ENCODE measurements at places on chromosomes 4 and X. TPM values are rescaled to one million over a fixed set of nuclear protein-coding genes. Genes with fewer than 3 reads are reported as not detected.

Gene HPGDS
- not detected for total RNA-seq

DNA sequence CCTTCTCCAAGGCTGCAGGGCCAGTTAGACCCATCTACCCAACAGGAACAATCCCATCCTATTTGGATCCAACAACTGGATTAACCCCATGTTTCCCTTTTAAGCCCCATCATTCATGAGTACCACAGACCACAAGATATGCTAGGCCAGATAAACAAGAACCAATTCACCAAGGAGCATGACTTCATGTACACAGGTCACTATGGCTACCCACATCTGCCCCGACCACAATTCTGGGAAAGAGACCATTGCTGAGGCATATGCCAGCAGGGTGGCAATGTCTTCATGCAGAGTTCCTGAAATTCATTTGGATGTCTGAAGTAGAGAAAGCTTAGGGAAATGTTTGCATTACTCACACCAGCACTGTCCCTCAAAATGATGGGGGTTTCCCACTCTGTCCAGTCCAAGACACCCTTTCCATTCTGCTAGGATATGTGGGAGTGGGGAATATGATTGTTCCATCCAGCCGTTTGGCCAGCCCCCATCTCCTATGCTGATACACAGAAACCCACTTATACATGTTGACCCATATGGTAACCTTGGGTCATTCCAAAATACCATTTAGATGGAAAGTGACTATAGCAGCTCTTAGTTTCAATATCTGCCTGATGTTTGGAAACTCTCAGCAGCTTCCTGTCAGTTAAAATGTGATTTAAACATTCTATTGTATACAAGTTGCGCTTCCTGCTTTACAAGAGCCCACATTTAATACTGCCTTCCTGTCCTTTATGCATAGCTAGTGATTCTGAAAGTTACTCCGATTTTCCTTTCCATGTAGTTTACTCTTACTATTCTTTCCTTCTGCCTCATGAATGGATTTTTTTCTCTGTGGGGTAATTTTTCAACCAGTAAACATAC is 129.0 kb downstream of the AMMECR1 start:
- DNase-seq = no peak

Gene ADH1B
- not detected for total RNA-seq

Gene CPXCR1
- total RNA-seq = not detected

GRCh38 chrX:23136816-23137215 is 137.1 kb downstream of the DDX53 start:
- DNase-seq = no peak

DNA sequence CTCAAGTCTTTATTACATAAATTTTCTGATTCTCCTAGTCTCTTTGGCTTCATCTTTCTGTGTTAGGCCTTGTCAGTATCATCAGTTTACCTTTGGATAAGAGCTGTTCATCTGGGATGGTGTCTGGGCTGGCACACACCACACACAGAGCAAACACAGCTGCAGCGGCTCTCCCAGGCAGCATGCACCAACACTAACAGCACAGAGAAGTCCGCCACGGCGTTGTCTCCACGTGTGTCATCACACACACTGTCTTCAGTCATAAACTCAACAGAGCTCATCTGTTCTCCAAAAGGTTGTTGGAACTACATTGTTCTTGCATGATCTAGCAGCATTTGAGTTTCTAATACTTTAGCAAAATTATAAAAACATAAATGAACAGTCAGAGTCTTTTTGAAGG is 851.9 kb upstream of the FRG1 start:
- DNase-seq = no peak

DNA sequence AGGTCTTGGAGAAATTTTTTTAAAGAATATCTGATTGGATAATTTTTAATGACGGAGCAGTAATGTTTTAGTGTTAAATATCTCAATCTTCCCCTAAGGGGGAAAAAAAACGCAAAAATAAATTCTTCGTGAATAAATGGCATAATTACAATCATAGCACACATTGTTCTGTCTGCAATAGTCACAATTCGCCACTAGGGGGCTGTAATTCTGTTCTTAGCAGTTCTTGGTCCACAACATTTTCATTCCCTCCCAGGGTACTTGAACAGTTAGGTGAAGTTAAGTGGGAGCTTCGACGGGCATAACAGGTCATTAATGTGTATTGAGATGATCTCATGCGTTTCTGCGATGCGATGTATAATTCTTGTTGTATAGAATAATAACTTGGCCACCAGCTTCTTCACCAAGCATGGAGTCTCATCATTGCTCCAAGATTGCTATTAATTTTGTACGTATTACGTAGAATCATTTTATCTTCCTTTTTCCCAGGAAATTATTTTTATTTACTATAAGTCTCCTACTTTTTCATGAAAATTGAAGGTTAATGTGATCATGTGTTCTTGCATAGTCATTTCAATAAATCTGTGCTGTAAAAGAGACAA is 27.2 kb downstream of the HTR2C start:
- DNase-seq = peak; percentile 59

DNA sequence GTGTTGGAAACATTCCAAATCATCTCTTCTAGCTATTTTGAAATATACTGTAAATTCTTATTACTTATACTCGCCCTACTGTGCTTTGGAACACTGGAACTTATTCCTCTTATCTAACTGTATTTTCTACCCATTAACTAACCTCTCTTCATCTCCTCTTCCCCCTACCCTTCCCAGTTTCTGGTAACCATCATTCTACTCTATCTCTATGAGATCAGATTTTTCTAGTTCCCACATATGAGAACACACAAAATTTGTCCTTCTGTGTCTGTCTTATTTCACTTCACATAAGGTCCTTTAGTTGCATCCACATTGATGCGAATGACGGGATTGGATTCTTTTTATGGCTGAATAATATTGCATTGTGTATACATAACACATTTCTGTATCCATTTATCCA is 1003.8 kb upstream of the INTU start:
- DNase-seq = no peak

Data from activated CD4-positive, alpha-beta T cell treated with anti-CD3 and anti-CD28 coated beads, Interleukin-2, amount 10 ng/mL, durations not matched to agents 24 days and 14 days (primary cell).